Smooth muscle cell of bladder (primary cell): ENCODE measurements at places on chromosomes 1 and 21. TPM values are rescaled to one million over a fixed set of nuclear protein-coding genes. Genes with fewer than 3 reads are reported as not detected.

Gene PKLR
- under 0.01 TPM in 1 of 2 replicates, not detected in the other for total RNA-seq

Gene FCRL1
- not detected in 2 replicates for total RNA-seq

Gene C1orf74
- total RNA-seq: 2.0 and 2.3 TPM in 2 replicates

Gene ACTN2
- total RNA-seq: 0.09 and 0.14 TPM in 2 replicates

Gene TMEM53
- 3.6 and 4.9 TPM in 2 replicates for total RNA-seq

Gene CFAP74
- total RNA-seq: not detected in 2 replicates

Gene CRNN
- not detected in 2 replicates for total RNA-seq

Gene CYP4A22
- total RNA-seq: not detected in 2 replicates

Gene LPGAT1
- 32.9 and 36.7 TPM in 2 replicates for total RNA-seq

Gene ZFYVE9
- 28.6 and 36.7 TPM in 2 replicates for total RNA-seq

Gene BARHL2
- not detected in 2 replicates for total RNA-seq

Gene RAB4A
- total RNA-seq: 20.6 and 28.8 TPM in 2 replicates

Gene COL11A1
- total RNA-seq: 17.2 and 24.0 TPM in 2 replicates

Gene CEP85
- total RNA-seq: 3.3 and 3.7 TPM in 2 replicates

Gene SFN
- total RNA-seq: 0.28 TPM in 2 replicates

Gene IPP
- total RNA-seq: 11.8 and 12.2 TPM in 2 replicates

Gene MT1HL1
- total RNA-seq: not detected in 2 replicates

Gene BNIPL
- 0.14 and 0.18 TPM in 2 replicates for total RNA-seq

Gene GBP6
- under 0.01 TPM in 1 of 2 replicates, not detected in the other for total RNA-seq

Gene RHCE
- 1.8 and 2.4 TPM in 2 replicates for total RNA-seq

Gene SNX7
- 48.1 and 52.4 TPM in 2 replicates for total RNA-seq

Gene DMRTA2
- 0.09 and 0.14 TPM in 2 replicates for total RNA-seq

Gene CLEC20A
- total RNA-seq: not detected in 2 replicates

Gene CFAP141
- not detected in 2 replicates for total RNA-seq

Gene ADGRL2
- total RNA-seq: 33.3 and 64.0 TPM in 2 replicates

Gene FCN3
- total RNA-seq: not detected in 2 replicates

Gene EDN2
- not detected in 2 replicates for total RNA-seq

Gene CYP4B1
- not detected in 2 replicates for total RNA-seq

Gene TMIGD3
- 0.09 TPM in 1 of 2 replicates, not detected in the other for total RNA-seq

Gene CCDC24
- total RNA-seq: 2.8 and 4.1 TPM in 2 replicates

Gene GJA4
- 0.18 TPM in 1 of 2 replicates, not detected in the other for total RNA-seq

Gene OMA1
- total RNA-seq: 28.2 and 40.7 TPM in 2 replicates

Gene IVNS1ABP
- total RNA-seq: 37.0 and 69.3 TPM in 2 replicates

Gene PIGP
- total RNA-seq: 6.7 and 9.1 TPM in 2 replicates

Gene LCE1B
- not detected in 2 replicates for total RNA-seq

Gene OR6N1
- not detected in 2 replicates for total RNA-seq

Gene HES3
- total RNA-seq: not detected in 2 replicates
